ENCODE measurements at places on chromosomes 6 and 20. TPM values are rescaled to one million over a fixed set of nuclear protein-coding genes. Genes with fewer than 3 reads are reported as not detected.

- H3K27ac ChIP-seq: no peak overlapping the region
- no peaks in the 10 kb centered on the region for H3K27me3 ChIP-seq
- H3K4me1 ChIP-seq: no peaks in the 10 kb centered on the region
- no peaks in the 10 kb centered on the region for H3K36me3 ChIP-seq
- no peak for DNase-seq
- H3K4me3 ChIP-seq: no peak overlapping the region
Observed at GRCh38 chr6:89500611-89501010, 67.7 kb downstream of the ANKRD6 start.

DNA sequence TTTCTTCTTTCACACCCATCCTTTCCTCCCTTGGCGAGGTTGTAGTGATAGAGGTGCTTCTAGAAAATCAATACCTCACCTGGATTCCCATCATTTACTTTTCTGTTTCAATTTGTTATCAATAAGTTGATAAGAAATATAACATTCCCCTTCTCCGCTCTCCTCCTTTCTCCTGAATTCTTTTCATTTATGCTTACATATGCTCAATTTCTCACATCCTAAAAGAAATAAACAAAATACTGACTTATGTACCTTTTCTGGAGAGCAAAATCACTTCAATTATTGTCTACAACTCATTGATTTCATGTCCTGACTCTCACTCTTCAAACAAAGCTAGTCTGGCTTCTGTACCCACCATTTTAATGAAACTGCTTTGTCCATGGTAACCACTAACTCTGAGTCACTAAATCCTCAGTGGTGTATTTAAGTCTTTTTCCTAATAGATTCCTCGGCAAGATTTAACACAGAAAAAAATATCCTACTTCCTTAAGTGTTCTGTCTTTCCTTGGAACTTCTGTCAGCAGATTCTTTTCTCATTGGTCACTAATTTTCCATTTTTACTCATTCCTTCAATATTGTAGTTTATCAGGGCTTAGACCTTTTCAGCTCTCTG, 289.6 kb downstream of the RFPL4B start:
- no peak overlapping the region for H3K4me3 ChIP-seq
- DNase-seq: no peak
- H3K27ac ChIP-seq: no peak overlapping the region
- no peaks in the 10 kb centered on the region for H3K27me3 ChIP-seq

Gene OPRM1
- 1.0 TPM for polyA plus RNA-seq

Gene NKX2-4
- polyA plus RNA-seq: not detected

Gene TBC1D20
- polyA plus RNA-seq: 38.5 TPM

Data from adrenal gland (tissue), 19 donors.